PC-3 (cell line): ENCODE measurements at places on chromosomes 16 and 17. TPM values are rescaled to one million over a fixed set of nuclear protein-coding genes. Genes with fewer than 3 reads are reported as not detected.

DNA sequence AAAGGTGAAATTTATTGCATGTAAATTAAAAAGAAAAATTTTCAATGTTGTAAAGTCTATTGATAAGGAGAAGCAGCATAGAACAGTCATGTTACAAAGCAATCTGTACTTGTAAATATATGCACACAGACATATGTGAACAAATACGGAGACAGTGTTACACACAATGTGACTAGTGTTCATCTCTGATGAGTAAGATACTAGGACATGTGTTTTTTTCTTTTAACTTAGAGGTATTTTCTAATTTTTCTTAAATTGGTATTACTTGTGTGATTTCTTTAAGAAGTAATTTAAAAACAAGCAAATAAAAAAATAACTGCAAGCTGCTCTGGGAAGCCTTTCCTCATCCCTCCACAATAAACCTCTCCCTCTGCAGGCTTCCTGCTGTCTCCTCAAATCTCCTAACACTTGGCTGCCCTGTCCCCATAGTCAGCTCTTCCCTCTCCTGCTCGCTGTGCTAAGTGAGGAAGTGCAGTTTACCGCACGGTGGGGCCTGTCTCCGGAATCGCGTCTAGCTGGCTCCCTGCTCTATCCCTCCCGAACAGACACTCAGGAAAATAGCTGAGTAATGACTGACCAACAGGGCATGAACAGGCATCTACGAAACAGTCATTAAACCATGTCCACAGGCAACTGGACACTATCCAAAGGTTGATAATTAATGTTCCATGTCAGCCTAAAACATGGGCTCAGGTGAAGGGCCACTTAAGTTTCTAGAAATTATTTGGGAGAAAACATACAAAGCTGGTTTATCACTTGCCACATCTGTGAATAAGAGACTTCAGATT lies 35.9 kb downstream of the CMTM4 start:
- H3K36me3 ChIP-seq, result no peaks in the 10 kb centered on the region
- H3K4me3 ChIP-seq, result peak overlapping the region; percentile 5; the same call in 1 of the 2 replicates
- peak; percentile 73 for DNase-seq
- H3K27ac ChIP-seq, result peak overlapping the region; percentile 65
- peaks cover 21% of the 10 kb centered on the region for H3K4me1 ChIP-seq

GRCh38 chr17:8580952-8581658 lies 49.4 kb downstream of the MYH10 start:
- H3K27ac ChIP-seq, result no peak overlapping the region
- no peak for DNase-seq
- no peak overlapping the region for H3K4me3 ChIP-seq

- DNase-seq, result no peak
- no peak overlapping the region for H3K27ac ChIP-seq
- H3K4me1 ChIP-seq, result no peaks in the 10 kb centered on the region
Observed at GRCh38 chr16:86601356-86601755, 23.0 kb downstream of the FOXL1 start.

GRCh38 chr17:18035704-18036103 lies 3.3 kb downstream of the ATPAF2 start:
- no peaks in the 10 kb centered on the region for H3K27me3 ChIP-seq
- H3K4me1 ChIP-seq, result peaks cover 39% of the 10 kb centered on the region
- no peak overlapping the region for H3K27ac ChIP-seq
- no peak overlapping the region for H3K4me3 ChIP-seq
- no peak for DNase-seq

DNA sequence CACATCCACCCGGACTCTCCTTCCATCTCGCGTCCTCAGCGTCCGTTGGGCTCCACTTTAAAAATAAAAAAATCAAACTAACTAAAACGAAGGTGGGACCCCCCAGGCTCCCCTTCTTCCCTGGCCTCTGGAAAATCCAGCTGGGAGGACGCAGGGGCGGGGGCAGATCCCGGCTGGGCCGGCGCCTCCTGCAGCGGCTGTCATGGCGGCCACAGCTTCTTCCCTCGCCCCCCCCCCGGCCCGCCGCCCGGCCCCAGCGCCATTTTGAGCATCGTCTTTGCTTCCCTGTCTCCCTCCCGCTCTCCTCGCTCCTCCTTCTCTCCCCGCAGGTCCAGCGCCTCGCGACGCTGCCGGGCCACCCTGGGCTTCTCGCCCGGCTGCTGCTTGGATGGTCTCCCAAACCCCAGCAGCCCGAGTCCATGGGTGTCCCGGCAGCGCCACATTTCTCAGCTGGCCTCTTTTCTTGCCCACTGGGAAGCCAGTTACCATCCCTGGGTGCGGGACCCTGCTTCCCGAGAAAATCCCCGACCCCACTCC lies 3.3 kb downstream of the HOXB2 start:
- no peak overlapping the region for H3K27ac ChIP-seq
- 0 out of 2 replicates have a peak, but pooled peaks cover 3% of the 10 kb centered on the region for H3K4me1 ChIP-seq
- no peak overlapping the region for H3K4me3 ChIP-seq
- DNase-seq, result no peak
- H3K36me3 ChIP-seq, result no peaks in the 10 kb centered on the region
- no peaks in the 10 kb centered on the region for H3K27me3 ChIP-seq

DNA sequence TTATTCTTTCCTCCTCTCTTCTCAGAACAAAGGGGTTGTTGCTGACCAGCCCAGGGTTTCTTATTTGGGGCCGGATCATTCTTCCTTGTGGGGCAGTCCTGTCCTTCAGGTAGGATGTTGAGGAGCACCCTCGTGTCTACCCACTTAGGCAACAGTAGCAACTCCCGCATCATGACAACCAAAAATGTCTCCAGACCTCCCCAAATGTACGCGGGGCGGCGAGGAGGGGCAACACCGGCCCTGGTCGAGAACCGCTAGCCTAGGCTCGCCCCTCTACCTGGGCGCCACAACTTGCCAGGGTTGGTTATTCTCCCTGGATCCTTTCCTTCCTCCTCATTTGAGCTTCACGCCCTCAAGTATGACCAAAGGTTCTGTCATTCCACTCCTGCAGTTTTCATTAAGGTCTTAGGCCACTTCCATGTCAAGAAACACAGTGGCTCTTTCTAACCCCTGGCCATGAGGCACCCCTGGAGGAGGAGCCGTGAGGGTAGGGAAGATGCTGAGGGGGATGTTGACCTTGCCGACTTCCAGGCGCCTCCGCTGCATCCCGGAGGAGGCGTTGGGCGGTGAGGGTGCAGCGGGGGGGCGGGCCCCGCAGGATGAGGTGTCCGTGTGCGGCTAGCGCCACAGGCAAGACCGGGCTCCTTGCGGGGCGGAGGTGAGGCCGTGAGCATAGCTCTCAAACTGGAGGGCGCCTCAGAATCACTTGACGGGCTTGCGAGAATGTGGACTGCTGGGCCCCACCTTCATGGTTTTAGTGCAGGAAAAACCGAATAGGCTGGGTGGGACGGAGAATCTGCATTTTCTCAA lies 712 bp upstream of the SPECC1 start:
- peaks cover 20% of the 10 kb centered on the region for H3K4me1 ChIP-seq
- H3K36me3 ChIP-seq, result no peaks in the 10 kb centered on the region
- peak overlapping the region; percentile 81 for H3K4me3 ChIP-seq
- DNase-seq, result peak; percentile 46
- no peak overlapping the region for H3K27ac ChIP-seq
- no peaks in the 10 kb centered on the region for H3K27me3 ChIP-seq

- DNase-seq, result no peak
- H3K27ac ChIP-seq, result no peak overlapping the region
- no peak overlapping the region for H3K4me3 ChIP-seq
- H3K36me3 ChIP-seq, result peaks cover 46% of the 10 kb centered on the region
- H3K27me3 ChIP-seq, result no peaks in the 10 kb centered on the region
Observed at GRCh38 chr17:5434984-5435383, 4.0 kb downstream of the C1QBP start.

Gene CD2BP2
- total RNA-seq, result 30.0 and 43.3 TPM in 2 replicates
